ENCODE measurements at places on chromosomes 13 and 19.
A peak's percentile ranks its signal among the peaks of the same experiment; 100 is the strongest.

DNA sequence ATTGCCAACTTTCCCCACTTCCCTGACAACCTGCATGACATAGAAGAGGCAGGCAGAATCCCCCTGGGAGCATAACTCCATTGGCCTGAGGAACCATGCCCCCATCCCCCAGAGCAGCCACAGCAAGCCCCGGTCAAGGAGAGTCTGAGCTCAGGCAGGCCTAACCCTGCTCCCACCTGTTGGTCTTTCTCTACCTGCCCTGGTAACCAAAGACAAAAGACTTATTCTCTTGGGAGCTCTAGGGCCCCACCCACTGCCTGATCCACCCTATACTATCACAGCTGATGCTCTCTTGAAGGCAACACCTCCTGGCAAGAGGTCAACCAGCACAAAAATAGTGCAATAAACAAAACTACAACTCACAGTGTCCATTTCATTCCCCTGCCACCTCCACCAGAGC, 59.3 kb downstream of the TNFSF13B start:
- no peak for DNase-seq

- DNase-seq = no peak
These were observed 6.0 kb upstream of the RNF6 start for GRCh38 chr13:26228096-26228495.

DNA sequence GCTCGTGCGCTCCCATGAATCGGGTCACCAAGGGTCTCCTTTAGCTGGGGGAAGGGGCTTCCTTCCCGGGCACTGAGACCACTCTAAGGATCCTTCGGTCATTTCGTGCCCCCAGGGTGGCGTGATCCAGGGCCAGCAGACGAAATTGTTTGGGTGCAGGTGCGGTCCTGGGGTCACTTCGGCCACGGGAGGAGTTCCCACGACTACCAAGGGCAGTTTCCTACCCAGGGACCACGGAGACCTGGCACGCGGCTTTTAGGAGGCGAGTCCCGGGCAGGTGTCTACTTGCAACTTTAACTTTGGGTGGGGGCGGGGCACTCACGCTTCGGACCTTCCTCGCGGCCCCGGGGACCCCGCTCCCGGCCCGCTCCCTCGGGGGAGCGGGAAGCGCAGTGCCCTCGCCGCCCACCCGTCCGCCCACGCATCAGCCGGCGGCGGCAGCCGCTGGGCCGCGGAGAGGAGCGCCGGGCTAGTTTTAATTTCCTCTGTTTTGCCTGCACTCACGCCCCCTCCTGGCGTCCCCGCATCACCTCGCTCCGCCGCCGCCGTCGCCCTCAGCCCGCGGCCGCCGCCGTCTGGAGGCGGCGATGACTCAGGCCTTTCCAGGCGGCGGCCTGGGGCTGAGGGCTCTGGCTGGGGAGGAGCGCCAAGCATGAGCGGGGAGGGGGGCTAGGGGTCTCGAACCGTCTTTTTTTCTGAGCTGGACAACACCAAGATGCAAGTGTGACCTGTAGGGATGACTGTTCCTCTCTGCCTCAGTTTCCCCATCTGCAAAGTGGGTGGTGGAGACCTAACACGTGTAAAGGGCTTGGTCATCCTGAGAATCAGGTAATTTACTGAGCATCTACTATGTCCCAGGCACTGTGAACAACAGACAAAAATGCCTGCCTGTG, 21.8 kb downstream of the OLFM2 start:
- peak; percentile 56 for DNase-seq

DNA sequence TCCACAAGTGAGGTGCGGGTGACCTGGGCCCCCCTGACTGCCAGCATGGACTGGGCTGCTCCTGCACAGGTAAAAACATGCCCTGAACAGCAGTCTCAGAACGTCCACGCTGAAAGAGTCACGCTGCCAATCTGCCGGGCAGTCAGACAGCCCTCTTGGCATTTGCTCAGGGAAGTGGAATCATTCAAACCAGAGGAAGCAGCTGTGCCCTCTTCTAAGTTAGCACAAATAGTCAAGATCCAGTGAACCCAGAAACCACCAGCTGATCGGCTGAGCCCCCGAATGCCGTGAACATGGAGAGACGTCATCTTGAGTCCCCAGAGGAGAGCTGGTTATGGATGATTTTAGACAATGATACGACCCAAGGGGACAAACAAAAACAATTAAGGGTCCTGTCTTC, 34.4 kb downstream of the KLF2 start:
- peak; percentile 23 for DNase-seq

DNA sequence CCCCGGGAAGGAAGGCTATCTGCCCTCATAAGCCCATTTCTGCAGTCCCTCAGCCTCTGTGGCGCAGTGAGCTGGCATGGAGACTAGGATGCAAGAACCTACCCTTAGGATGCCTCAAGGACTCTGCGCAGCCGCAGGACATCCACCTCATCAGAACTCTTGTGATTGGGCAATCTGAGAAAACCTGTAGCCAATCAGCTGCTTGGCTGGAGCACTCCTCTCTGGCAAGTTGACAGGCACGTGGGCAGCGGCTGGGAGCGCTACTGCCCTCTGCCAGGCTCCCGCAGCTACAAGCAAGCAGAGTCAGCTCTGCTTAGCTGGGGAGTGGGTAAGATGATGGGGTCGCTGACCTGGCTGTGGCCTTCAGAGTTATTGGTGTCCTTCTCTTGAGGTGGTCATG, 1.5 kb upstream of the ECSIT start:
- peak; percentile 72 for DNase-seq

DNA sequence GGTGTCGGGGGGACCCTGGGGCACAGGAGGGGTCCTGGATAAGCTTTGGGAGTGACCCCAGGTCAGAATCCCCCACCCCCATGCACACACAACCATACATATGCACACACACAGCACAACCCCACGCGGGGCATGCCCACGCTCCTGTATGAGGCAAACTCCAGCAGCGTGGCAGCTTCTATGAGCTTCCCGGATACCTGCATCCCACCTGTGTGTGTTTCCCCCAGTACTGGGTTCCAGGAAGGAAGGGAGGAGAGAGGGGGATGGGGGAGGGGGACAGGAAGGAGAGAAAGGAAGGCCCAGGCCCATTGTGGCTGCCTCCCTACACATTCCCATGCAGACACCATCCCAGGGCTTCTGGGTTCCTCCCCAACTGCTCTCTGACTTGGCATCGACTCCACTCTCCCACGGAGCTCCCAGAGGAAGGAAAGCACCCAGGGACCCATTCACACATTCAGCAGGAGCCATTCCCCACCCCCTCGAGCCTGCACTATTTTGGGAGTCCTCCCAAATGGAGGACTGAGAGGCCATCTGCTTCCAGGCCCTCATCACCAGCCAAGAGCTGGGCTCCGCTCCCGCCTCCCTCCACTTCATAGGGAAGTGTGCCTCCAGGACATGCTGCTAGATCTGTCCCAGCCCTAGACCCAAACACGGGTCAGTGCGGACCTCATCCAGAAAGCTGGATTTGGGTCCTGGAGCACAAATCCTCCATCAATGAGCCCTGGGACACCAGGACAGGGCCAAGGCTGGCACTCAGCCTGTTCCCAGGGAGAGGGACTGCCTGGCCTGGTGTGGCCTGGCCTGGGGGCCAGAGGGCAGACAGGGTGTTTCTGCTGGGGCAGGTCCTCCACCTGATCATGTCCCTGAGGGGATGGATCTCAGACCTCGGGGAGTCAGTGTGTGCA, 13.2 kb downstream of the PRR36 start:
- DNase-seq = no peak

- DNase-seq = no peak
These were observed 171.6 kb downstream of the ZIC5 start for GRCh38 chr13:99800011-99800410.

GRCh38 chr19:1587872-1588271, 4.8 kb downstream of the MBD3 start:
- no peak for DNase-seq

DNA sequence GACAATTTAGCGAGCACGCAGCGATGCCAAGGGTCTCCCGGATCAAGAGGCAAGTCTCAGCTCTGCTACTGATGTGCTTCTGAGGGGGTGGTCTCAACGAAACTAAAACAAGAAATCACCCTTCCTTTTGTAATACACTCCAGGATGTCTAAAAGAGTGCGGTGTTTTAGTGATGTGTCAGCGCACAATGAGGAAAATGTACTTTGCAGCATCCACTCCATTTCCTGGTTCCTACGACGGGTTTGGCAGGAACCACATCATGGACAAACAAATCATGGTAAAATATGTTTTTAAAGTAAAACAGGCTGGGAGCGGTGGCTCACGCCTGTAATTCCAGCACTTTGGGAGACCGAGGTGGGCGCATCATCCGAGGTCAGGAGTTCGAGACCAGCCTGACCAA, 154.0 kb upstream of the TSC22D1 start:
- DNase-seq = no peak

GRCh38 chr13:50722440-50723125, 120.9 kb downstream of the DLEU7 start:
- DNase-seq = no peak

- DNase-seq = no peak
These were observed 20.3 kb downstream of the C19orf81 start for GRCh38 chr19:50669302-50670101.

DNA sequence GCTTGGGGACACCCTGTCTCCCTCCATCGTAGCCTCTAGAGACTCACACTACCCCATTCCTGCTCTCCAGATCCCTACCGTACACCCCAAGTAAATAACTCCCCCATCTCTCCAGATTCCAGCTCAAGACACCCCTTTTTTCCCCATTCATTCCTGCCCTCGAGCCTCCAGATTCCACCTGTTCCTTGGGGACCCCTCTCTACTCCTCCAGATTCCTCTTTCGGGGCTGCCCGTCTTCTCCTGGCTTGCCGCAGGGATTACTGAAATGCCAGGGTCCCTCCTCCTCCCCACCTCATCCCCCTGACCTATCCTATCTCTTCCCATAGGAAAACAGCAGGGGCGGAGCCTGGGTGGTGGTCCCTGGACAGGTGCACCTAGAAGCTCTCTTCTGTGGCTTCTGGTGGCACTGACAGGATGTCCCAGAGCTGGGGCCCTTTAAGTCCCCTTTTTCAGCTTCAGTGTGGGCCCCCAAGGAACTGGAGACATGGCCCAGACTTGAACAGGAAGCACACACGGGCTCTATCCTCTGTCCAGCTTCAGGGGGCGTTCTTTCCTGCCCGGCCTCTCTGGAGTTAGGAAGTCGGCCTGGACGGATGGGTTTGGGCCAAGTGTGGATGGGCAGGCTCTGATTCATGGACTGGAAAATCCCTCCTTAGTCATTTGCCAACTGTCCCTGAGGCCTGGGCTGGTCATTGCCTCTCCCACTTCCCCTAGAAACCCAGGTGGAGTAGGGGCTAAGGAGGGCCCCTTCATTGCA, 1.2 kb downstream of the ZSWIM4 start:
- peak; percentile 88 for DNase-seq

DNA sequence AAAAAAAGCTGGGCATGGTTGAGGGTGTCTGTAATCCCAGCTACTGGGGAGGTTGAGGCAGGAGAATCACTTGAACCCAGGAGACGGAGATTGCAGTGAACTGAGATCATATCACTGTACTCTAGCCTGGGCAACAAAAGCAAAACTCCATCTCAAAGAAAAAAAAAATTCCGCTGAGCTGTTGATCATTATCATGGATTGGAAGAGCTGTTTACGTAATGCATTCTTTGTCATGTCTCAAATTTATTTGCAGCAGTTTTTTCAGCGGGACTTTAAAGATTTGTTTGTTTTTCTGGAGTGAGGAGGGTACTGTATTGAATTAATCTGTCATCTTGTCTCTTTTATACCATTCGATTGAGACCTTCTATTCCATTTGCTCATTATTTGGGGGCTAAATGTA, 4.3 kb downstream of the NLRP5 start:
- DNase-seq = no peak

DNA sequence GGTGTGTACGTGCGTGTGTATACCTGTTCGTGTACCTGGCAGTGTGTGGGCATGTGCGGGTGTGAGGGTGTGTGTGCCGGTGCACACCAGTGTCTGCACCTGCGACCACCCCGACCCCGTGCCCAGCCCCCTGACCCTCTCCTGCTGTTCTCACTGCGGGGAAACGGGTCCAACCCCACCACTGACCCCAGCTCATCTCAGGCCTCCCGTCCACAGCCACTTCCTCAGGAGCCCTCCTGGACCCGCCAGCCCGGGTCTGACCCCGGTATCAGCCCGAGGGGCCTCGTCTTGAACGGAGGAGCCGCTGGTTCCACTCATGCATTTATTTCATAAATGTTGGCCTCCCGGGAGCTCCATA, 23.8 kb upstream of the ONECUT3 start:
- no peak for DNase-seq

DNA sequence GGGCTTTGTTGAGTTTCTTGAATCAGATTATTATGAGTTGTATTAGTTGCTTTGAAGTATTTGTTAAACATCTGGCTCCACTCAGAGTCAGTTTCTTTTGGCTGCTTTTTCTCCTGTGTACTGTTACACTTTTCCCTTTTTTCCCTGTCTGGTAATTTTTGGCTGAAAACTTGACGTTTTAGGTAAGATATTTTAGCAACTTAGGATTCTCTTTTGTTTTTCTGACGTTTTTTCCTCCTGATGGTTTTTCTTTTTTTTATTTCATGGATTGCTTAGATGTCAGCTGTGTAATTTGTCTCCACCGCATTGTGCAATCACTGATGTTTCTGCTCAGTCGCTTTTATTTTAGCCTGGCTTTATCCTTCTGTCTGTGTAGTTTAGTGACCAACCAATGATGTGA, 20.7 kb downstream of the RFC3 start:
- peak; percentile 70 for DNase-seq

DNA sequence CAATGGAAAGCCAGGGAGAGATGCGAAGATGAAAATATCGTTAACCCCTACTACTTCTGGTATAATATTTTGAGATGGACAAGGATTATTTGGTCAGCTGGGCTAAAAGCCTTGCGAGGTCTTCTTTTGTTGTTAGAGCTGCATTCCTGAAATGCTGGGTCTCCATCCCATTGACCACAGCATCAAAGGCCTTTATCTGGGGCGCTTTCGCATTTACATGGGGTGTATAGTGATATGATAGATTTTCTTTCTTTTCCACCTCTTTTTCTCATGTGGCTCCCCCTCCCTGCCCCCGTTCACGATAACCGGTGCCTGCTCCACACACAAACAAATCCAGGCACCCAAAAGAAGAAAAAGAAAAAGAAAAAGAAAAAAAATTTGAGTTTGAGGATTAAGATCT, 77.5 kb downstream of the ZNF536 start:
- no peak for DNase-seq

GRCh38 chr13:62035981-62036380, 620.3 kb upstream of the PCDH20 start:
- DNase-seq = no peak

DNA sequence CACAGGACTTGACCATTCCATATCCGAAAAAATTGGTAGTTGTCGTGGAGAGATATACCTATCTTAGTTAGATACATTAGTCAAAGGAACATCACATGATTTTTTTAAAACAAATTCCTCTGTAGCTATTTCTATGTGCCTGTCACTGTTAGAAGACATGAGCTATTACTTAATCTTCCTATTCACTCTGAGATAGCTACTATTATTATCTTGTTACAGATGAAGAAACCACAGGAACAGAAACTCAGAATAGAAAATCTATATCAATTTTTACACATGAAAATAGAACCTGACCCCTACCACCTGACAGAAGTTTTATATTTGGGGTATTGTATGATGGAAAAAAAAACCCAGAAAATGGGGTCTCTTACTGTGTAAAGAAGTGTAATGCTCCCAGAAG, 68.9 kb upstream of the TDRD3 start:
- DNase-seq = no peak

- no peak for DNase-seq
These were observed 325.1 kb downstream of the EFNB2 start for GRCh38 chr13:106210324-106210723.
